ENCODE measurements at places on chromosomes 7 and 10. TPM values are rescaled to one million over a fixed set of nuclear protein-coding genes. Genes with fewer than 3 reads are reported as not detected.

Gene PRPS1L1
- total RNA-seq = not detected

DNA sequence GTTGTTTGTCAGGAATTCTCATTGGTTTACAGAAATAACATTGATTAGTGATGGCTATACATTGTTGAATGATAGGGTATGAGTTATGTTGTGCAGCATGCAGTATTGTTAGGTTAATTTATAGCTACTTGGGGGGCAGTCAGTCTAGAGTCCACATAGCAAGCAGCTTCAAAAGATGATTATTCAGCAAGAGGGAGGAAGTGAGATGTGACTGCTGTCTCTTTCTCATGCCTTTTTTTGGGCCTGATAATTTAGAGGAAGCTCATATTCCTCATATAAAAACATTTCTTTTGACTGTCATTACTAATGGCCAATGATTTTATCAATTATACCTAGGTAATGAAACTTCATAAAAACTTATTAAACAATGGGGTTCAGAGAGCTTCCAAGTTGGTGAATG is 3.4 kb upstream of the TBRG4 start:
- H3K4me3 ChIP-seq = no peak overlapping the region
- no peak overlapping the region for H3K27ac ChIP-seq
- H3K36me3 ChIP-seq = no peaks in the 10 kb centered on the region
- no peak for DNase-seq
- peaks cover 14% of the 10 kb centered on the region for H3K27me3 ChIP-seq
- H3K4me1 ChIP-seq = peaks cover 7% of the 10 kb centered on the region

GRCh38 chr10:122237331-122237990 is 33.6 kb upstream of the BTBD16 start:
- H3K4me1 ChIP-seq = no peaks in the 10 kb centered on the region
- no peak for DNase-seq
- no peaks in the 10 kb centered on the region for H3K27me3 ChIP-seq
- H3K4me3 ChIP-seq = no peak overlapping the region
- peaks cover 16% of the 10 kb centered on the region for H3K36me3 ChIP-seq

Gene CYP3A7
- not detected for total RNA-seq

GRCh38 chr10:30027057-30028005 is 32.1 kb downstream of the JCAD start:
- no peak for DNase-seq
- peaks cover 3% of the 10 kb centered on the region for H3K4me1 ChIP-seq
- H3K36me3 ChIP-seq = peaks cover 3% of the 10 kb centered on the region
- no peaks in the 10 kb centered on the region for H3K27me3 ChIP-seq
- no peak overlapping the region for H3K27ac ChIP-seq

DNA sequence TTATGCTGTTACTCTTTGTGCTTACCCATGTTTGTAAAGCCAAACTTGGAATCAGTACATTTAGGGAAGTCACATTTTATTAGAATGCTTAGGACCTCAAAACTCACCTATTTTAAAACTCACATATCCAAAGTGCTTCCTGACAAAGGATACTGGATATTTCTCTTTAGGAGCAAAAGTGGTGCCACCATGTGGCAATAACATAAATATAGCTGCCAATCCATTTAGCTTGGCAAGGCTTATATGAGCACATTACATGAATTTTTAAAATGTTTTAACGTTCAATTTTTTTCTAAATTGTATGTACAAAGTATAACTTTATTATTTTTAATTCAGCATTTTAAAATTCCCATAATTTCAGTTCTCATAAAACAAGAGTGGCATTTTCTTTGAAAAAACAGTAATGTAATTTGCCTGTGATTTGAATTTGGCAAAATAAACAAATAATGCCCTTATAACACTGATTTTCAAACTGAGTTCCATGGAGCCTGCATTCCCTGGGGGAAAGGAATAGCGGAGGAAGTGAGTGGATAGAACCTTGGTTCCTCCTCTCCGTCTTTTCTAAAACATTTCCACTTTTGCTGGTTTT is 75.4 kb downstream of the HDAC9 start:
- H3K4me1 ChIP-seq = no peaks in the 10 kb centered on the region
- no peak overlapping the region for H3K27ac ChIP-seq
- DNase-seq = peak; percentile 29

Gene RPS24
- 1,230 TPM for total RNA-seq

DNA sequence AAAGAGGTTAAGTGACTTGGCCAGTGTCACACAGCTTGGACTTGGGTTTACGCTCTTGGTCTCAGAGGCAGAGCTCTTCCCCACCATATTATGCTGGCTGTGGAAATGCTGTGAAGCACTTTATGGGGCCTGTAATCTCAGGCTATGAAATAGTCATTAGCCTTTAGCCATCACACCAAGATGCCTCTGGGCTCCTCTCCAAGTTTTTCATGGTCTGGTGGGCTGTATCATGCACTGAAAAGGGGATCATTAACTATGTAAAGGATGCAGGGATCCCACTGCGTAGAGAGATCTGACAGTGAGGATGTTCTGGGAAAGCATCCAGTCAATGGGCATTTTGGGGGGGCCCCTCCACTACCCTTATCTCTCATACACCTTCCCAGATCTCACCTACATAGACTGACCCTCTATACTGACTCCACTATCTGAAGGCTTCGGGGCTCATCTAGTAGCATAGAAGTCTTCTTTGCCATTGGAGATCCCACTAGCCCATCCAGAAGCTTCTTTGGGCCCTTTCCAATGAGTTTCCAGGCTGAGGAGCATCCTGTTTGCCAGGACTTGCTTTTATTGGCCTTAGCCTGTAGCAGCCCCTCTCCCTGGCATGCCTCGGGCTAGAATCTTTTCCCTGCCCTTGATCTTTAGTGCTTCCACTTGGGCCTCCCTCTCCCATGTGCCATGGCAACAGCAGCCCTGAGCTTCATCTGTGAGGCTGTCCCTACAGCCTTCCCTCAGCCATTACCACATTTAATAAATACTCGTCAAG is 19.6 kb downstream of the FRMPD2 start:
- no peaks in the 10 kb centered on the region for H3K27me3 ChIP-seq
- DNase-seq = no peak

DNA sequence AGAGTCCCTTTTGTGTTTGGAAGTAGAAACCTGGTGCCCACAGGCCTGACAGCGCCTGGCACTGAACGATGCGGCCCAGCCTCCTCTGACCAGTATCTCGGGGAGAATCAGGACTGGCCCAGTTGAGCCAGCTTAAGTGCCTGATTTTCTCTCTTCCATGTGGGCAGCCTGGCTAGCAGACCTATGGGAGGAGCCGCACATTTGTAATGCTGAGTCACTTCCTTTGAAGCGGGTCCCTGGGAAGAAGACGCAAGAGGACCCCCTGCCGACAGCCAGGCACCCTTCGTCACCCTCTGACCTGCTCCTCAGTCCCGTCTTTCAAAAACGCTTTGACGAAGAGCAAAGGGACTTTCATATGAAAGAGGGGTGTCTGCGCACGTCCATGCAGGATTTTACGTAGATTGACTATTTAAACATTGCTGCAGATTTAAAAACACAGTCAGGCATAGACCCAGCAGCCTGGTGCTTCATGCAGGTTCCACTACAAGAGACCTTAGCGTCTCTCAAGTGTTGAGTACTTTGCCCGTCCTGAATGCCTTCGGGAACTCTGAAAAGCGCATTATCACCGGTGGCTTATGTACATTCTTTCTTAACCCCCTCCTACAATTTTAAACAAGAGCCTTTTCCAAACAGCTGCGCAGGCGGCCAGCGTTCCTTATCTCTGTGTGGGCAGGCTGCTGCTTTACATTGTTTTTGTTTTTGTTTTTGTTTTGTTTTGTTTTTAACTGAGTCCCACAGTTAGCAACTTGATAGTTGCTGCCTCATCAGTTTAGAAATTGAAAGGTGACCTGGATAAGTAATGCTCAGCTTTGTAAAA is 36.5 kb upstream of the AP5Z1 start:
- H3K36me3 ChIP-seq = peaks cover 5% of the 10 kb centered on the region
- peaks cover 27% of the 10 kb centered on the region for H3K4me1 ChIP-seq
- peak overlapping the region; percentile 31 for H3K4me3 ChIP-seq
- peak; percentile 90 for DNase-seq

DNA sequence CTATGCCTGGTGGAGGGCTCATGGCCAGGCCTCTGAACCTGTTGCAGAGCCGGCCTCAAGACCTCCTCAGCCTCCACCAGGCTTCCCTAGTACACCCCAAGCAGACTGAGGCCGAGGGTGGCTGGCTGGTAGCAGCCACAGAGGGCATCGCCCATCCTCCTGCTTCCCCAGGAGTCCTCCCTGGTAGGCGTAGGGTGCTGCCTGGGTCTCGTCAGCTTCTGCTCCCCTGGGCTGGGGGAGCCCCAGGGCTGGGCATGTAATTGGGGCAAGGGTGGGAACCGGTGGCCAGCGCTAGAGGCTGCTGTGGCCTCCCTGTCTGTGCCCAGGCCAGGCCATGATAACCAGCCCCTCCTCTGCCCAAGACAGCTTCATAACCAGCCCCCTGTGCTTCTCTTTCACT is 32.6 kb downstream of the TBATA start:
- no peak overlapping the region for H3K4me3 ChIP-seq
- H3K27ac ChIP-seq = no peak overlapping the region
- no peaks in the 10 kb centered on the region for H3K27me3 ChIP-seq

DNA sequence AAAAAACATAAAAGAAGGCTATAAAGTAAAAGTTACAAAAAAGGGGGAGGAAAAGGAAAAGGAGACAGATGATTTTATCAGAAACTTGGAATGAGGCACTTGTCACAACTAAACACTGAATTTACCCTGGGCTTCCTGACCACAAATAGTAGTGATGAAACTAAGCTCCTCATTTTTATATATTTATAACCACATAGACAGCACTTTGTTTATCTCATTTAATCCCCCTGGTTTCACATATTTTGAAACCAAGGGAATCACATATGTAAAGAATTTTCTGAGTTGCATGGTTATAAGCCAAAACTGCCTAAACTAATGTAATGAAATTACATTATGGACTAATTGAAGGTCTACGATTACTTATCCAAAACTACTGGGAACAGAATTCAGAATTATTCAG is 39.6 kb upstream of the MET start:
- peaks cover 15% of the 10 kb centered on the region for H3K4me1 ChIP-seq
- no peaks in the 10 kb centered on the region for H3K36me3 ChIP-seq
- no peak overlapping the region for H3K4me3 ChIP-seq
- peak; percentile 19 for DNase-seq
- H3K27ac ChIP-seq = no peak overlapping the region

DNA sequence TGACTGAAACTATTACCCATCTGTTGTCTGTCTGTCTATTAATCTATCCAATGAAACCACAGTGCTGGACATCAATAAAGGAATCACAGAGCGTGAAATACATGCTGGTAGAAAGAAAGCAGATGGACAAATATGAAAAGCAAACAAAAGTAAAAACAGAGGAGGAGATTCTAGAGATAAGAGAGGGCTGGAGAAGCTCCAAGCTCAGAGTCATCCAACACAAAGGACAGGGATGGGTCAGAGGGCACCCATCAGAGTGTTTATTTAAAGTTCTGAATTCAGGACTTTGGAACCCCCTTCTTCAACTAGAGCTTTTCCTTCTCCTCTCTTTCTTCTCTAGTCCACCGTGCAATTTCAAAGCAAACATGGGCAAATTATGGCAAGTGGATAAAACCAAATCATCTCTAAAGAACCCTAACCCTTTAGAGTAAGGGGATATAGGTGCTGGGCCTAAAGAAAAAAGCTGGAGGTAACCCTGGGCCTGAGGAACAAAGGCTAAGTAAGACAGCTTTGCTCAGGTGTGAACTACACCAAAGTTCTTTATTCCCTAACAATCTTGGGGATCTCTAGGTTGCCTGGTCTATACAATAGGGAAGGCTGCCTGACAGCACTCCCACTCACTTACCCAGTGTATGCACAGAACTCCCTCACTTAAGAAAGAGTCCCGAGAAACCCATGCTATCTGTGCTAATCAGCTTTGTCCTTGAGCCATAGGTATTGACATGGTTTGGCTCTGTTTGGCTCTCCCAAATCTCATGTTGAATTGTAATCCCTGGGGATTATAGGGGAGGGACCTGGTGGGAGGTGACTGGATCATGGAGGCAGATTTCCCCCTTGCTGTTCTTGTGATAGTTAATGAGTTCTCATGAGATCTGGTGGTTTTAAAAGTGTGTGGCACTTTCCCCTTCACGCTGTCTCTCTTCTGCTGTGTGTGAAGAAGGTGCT is 97.0 kb downstream of the BAMBI start:
- H3K27me3 ChIP-seq = no peaks in the 10 kb centered on the region
- peak; percentile 5 for DNase-seq
- H3K4me3 ChIP-seq = no peak overlapping the region
- no peak overlapping the region for H3K27ac ChIP-seq

- H3K36me3 ChIP-seq = peaks cover 30% of the 10 kb centered on the region
- peak overlapping the region; percentile 29 for H3K27ac ChIP-seq
- no peak overlapping the region for H3K4me3 ChIP-seq
- H3K4me1 ChIP-seq = peaks cover 22% of the 10 kb centered on the region
- H3K27me3 ChIP-seq = no peaks in the 10 kb centered on the region
Measured at GRCh38 chr7:134856091-134856490, 76.7 kb downstream of the CALD1 start.

GRCh38 chr7:93018716-93019115 is 99.1 kb downstream of the SAMD9 start:
- no peaks in the 10 kb centered on the region for H3K36me3 ChIP-seq
- H3K27ac ChIP-seq = no peak overlapping the region
- peaks cover 18% of the 10 kb centered on the region for H3K4me1 ChIP-seq
- DNase-seq = no peak

DNA sequence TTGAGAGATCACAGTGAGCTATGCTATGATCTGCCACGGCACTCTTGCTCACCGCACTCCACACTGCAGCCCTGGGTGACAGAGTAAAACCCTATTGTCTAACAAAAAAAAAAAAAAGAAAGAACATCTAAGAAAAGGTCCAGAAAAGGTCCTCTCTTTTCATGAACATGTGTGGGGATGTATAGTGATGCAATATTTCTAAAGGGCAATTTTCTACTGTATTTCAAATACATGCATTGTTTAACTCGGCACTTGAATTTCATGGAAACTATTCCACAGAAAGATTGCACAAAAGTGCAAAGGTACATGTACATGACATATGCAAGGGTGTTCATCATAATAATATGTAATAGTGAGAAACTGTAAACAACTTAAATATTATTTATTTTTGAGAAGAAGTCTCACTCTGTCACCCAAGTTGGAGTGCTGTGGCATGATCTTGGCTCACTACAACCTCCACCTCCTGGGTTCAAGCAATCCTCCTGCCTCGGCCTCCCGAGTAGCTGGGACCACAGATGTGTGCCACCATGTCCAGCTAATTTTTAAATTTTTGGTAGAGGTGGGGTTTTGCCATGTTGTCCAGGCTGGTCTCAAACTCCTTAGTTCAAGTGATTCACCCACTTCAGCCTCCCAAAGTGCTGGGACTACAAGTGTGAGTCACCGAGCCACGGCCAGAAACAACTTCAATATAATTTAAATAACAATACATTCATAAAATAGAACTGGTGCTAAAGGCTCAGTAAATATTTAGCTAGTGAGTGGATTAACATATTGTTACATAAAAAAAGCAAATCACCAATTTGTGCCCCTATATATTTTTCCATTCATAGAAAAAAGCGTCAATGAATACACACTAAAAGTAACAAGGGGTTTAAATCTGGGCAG is 1.3 kb upstream of the PPRC1 start:
- peak; percentile 63 for DNase-seq
- H3K4me1 ChIP-seq = peaks cover 25% of the 10 kb centered on the region
- peak overlapping the region; percentile 89 for H3K27ac ChIP-seq
- no peaks in the 10 kb centered on the region for H3K27me3 ChIP-seq

- no peak for DNase-seq
- no peaks in the 10 kb centered on the region for H3K36me3 ChIP-seq
- peaks cover 23% of the 10 kb centered on the region for H3K27me3 ChIP-seq
- H3K4me1 ChIP-seq = peaks cover 3% of the 10 kb centered on the region
Measured at GRCh38 chr7:101373812-101374614, 11.3 kb downstream of the COL26A1 start.

Gene ADIRF
- not detected for total RNA-seq

GRCh38 chr10:25818751-25819150 is 115.3 kb upstream of the MYO3A start:
- H3K27me3 ChIP-seq = no peaks in the 10 kb centered on the region
- no peak overlapping the region for H3K27ac ChIP-seq
- no peak overlapping the region for H3K4me3 ChIP-seq
- peaks cover 28% of the 10 kb centered on the region for H3K4me1 ChIP-seq
- DNase-seq = no peak
- H3K36me3 ChIP-seq = no peaks in the 10 kb centered on the region

Measured in astrocyte (in vitro differentiated cells and primary cell).